Activated CD4-positive, alpha-beta memory T cell treated with anti-CD3 and anti-CD28 coated beads for 36 hours (primary cell): ENCODE measurements at places on chromosomes 5 and 9. TPM values are rescaled to one million over a fixed set of nuclear protein-coding genes. Genes with fewer than 3 reads are reported as not detected.

ADGRD2 gene
- total RNA-seq, result not detected

UIMC1 gene
- total RNA-seq, result 53.5 TPM

PCDHB14 gene
- not detected for total RNA-seq

SKP2 gene
- 33.1 TPM for total RNA-seq

PCDHB16 gene
- not detected for total RNA-seq

OR13C5 gene
- total RNA-seq, result not detected

SLC36A2 gene
- total RNA-seq, result not detected

KCNIP1 gene
- not detected for total RNA-seq

NME5 gene
- total RNA-seq, result not detected

MATR3 gene
- total RNA-seq, result 179 TPM

CDO1 gene
- total RNA-seq, result 0.31 TPM

PLAC8L1 gene
- total RNA-seq, result 0.36 TPM

LHX6 gene
- total RNA-seq, result not detected

C6 gene
- total RNA-seq, result not detected

HRH2 gene
- 11.6 TPM for total RNA-seq

NR5A1 gene
- not detected for total RNA-seq

BTNL3 gene
- not detected for total RNA-seq

TNFAIP8 gene
- total RNA-seq, result 153 TPM

OLFM1 gene
- not detected for total RNA-seq

RNF180 gene
- not detected for total RNA-seq

CTSL gene
- total RNA-seq, result 33.7 TPM

PCDHGB2 gene
- total RNA-seq, result 0.10 TPM

TMC1 gene
- not detected for total RNA-seq

HTR4 gene
- not detected for total RNA-seq

SEMA6A gene
- total RNA-seq, result not detected

PLPP7 gene
- total RNA-seq, result not detected

ITK gene
- 240 TPM for total RNA-seq

AGXT2 gene
- total RNA-seq, result not detected

SH3RF2 gene
- 0.12 TPM for total RNA-seq

PTGS1 gene
- 0.07 TPM for total RNA-seq

IFNA16 gene
- not detected for total RNA-seq

INSL6 gene
- not detected for total RNA-seq
